ENCODE measurements at places on chromosomes 3 and 15. TPM values are rescaled to one million over a fixed set of nuclear protein-coding genes. Genes with fewer than 3 reads are reported as not detected.

- no peaks in the 10 kb centered on the region for H3K36me3 ChIP-seq
- H3K27me3 ChIP-seq, result no peaks in the 10 kb centered on the region
- H3K4me3 ChIP-seq, result no peak overlapping the region
- no peak for DNase-seq
Observed at GRCh38 chr3:97291901-97292300, 472.7 kb upstream of the ARL6 start.

GRCh38 chr15:57586661-57587424, 4.9 kb upstream of the MYZAP start:
- peaks cover 6% of the 10 kb centered on the region for H3K27me3 ChIP-seq
- no peak overlapping the region for H3K4me3 ChIP-seq
- DNase-seq, result no peak

DNA sequence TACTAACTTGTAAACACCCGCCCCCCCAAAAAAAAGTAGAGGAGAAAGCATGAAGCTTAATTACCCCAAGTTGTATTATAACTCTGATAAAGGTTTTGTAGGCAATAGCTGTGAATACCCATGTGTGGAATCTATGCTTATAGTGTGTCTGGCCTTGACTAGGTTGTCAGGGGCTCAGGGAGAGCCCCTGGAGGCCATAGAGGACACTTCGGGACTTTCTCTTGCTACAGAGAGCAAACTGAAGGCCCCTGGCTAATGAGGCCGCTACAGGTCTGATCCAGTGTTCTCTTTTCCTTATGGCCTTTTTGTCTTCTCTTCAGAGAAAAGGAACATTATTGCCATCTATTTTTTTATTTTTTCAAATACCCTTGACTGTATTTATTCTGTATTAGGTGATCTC, 19.1 kb upstream of the SCAANT1 start:
- no peak overlapping the region for H3K27ac ChIP-seq
- DNase-seq, result no peak
- H3K4me3 ChIP-seq, result no peak overlapping the region
- H3K27me3 ChIP-seq, result no peaks in the 10 kb centered on the region

DNA sequence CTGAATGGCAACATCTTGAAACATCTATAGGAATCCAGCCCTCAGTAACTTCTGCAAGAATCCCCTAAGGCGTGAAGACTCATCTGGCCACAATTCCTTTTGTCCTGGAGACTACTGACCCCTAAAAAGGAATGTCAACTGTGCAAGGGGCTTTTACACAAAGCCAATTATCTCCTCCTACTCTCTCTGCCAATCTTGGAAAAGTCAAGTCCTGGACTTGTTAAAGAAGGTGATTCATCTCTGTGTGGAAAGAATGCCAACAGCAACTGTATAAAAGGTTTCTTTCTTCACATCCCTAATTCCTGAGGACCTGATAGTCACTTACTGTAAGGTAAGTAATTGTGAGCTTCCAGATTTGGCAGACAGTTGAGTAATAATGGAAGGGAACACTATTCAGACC, 22.3 kb downstream of the THRB start:
- H3K27me3 ChIP-seq, result no peaks in the 10 kb centered on the region
- no peak overlapping the region for H3K27ac ChIP-seq
- H3K4me3 ChIP-seq, result no peak overlapping the region
- H3K4me1 ChIP-seq, result no peaks in the 10 kb centered on the region

- H3K27me3 ChIP-seq, result no peaks in the 10 kb centered on the region
- DNase-seq, result no peak
- no peak overlapping the region for H3K4me3 ChIP-seq
- H3K27ac ChIP-seq, result no peak overlapping the region
- no peaks in the 10 kb centered on the region for H3K4me1 ChIP-seq
Observed at GRCh38 chr3:55190331-55190730, 262.5 kb upstream of the LRTM1 start.

DNA sequence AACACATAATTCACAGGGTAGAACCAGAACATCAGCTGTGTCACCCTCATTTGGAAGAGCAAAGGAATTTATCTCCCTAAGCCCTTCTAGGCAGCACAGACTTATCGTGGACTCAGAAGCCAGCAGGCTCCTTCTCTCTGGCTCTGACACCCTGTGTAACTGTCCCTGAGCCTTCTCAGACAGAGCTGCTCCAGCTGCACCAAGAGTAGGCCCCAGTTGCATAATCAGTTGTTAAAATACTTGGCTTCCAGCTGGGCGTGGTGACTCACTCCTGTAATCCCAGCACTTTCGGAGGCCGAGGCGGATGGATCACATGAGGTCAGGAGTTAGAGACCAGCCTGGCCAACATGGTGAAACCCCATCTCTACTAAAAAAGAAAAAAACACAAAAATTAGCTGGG, 49.4 kb upstream of the ACVR2B start:
- peaks cover 12% of the 10 kb centered on the region for H3K36me3 ChIP-seq
- no peak overlapping the region for H3K27ac ChIP-seq
- DNase-seq, result peak; percentile 48
- no peaks in the 10 kb centered on the region for H3K27me3 ChIP-seq
- H3K4me1 ChIP-seq, result no peaks in the 10 kb centered on the region

DNA sequence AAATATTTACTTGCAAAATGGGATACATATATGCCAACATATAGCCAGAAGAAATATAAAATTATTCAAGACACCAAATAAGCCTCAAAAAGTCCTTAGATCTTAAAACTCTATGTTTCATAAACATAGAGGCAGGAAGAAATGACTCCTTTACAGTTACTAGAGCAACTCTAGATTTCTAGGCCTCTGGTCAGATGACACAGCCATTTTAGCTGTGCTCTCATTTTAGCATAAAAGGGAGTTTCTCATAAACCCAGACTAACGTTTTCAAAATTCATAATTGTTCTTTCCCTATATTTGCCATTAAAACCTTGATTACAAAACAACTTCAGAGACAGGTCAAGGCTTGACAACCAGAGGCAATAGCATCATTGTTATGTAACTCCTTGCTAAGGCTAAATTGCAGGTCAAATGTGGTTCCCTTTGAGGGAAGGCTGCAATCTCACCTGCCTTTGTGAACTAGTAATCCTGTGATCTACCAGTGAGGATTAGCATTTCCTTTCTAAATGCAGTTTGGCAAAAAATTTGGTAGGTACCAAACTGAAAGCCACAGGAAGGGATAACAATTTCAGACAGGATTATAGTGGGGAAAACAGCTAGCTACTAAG, 8.2 kb downstream of the THOC7 start:
- no peaks in the 10 kb centered on the region for H3K4me1 ChIP-seq
- H3K4me3 ChIP-seq, result no peak overlapping the region
- H3K27me3 ChIP-seq, result no peaks in the 10 kb centered on the region

- H3K27ac ChIP-seq, result no peak overlapping the region
- DNase-seq, result no peak
- H3K27me3 ChIP-seq, result no peaks in the 10 kb centered on the region
- no peak overlapping the region for H3K4me3 ChIP-seq
- H3K4me1 ChIP-seq, result peaks cover 24% of the 10 kb centered on the region
Observed at GRCh38 chr3:71464613-71465012, 118.9 kb downstream of the FOXP1 start.

Gene SEMA3B
- total RNA-seq, result 98.3 TPM

Gene XCR1
- total RNA-seq, result 0.37 TPM

Gene RRP9
- 21.1 TPM for total RNA-seq

Gene CLDN16
- 0.06 TPM for total RNA-seq
